Left cardiac atrium (tissue), 4 donors: ENCODE measurements at places on chromosomes 7 and 10. TPM values are rescaled to one million over a fixed set of nuclear protein-coding genes. Genes with fewer than 3 reads are reported as not detected.

PTPRN2 gene
- total RNA-seq, result 1.9 TPM

DNA sequence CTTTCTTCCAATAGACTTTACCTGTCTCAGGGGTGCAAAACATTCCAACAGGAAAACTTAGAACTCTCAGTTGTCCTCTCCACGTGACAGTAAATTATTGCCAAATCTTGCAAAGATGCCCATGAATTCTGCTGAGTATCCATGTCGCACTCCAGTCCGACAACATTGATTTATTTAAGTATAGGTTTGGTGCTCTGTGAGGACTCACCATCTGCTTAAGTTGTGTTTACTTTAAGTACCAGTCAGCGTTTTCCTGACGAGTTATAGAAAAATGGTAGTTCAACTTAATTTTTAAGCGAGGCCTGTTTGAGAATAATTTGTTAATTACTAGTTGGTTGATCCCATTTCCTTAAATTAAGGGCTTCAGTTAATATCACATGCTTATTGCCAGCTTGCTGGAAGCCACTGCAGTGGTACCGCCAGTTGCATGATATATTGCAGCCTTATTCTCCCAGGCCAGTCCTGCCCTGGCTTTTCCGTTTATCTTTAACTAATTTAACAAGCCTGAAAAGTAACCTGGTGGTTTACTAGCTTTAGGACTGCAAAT lies 27.8 kb downstream of the CREB5 start:
- DNase-seq, result no peak

DNA sequence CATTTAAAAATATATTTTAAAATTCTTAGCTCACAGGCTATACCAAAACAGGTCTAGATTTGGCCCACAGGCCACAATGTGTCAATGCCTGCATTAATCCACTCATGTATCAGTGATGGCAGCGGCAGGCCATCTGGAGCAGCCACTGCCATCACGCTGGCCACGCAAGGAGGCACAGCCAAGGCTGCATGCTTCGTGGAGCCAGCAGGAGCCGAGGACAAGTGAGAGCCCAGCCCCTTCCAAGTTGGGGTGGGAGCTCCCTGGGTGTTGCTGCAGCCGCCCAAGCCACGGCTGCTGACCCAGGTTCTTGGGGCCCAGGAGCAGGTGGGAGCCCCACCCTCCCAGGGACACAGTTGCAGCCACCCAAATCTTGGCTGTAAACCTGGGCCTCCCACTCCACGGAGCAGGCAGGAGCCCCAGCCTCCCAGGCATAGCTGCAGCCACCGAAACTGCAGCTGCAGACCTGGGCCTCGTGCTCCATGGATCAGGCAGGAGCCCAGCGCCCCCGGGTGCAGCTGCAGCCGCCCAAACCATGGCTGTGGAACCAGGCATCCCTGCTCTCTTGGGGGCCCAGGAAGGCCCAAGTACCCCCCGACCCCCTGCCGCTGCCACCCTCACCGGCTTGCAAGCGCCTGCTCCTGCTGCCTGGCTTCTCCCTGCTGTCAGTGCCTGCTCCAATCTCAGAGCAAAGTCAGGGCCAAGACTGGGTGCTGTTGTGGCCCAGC lies 87.3 kb upstream of the CACUL1 start:
- no peak for DNase-seq

- no peak for DNase-seq
These were observed 62.1 kb upstream of the PRKAR2B start for GRCh38 chr7:106982415-106982814.

- no peak for DNase-seq
These were observed 151.9 kb downstream of the PKD1L1 start for GRCh38 chr7:47796347-47796746.
